GF-D8 (cell line): ENCODE measurements at places on chromosomes 13 and 19.

DNA sequence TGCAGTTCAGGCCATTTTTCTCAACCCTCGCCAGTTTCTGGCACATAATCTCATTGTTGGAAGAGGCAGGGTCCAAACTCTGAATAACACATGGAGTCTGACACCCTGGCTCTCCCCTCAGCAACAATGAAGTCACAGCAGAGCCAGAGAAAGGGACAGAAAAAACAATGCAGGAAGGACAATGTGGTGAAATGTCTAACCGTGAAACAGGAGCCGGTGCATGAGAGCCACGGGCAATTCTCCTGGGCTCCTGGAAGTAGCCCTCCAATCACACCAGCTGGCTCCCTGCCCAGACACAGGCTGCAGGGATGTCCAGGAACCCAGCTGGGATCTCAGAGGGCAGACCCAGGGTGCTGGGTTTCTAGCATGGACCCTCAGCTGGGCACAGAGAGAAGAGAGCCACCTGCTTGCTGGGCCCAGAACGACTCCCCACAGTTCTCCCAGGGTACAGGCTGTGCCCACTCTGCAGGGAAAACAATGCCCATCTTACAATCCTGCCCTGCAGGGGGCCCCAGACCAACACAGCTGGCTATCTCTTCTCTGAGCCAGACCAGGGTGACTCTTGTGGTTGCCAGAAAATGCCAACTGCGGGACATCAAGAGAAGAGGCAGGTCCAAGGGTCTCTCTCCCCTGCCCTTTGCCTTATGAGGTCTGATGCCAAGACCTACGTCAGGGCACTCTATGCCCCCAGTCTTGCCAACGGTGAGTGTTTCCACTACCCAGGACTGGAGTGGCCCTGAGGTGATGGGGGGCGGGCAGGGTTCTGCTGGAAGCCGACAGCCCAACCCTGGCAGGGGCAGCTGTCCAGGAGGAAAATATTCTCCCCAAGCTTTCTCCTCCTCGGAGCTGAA lies 64.5 kb downstream of the CEBPG start:
- no peak for DNase-seq

- no peak for DNase-seq
These were observed 242.4 kb downstream of the KCNRG start for GRCh38 chr13:50257646-50258045.

GRCh38 chr19:15433519-15434069 lies 14.8 kb upstream of the AKAP8L start:
- DNase-seq = no peak

DNA sequence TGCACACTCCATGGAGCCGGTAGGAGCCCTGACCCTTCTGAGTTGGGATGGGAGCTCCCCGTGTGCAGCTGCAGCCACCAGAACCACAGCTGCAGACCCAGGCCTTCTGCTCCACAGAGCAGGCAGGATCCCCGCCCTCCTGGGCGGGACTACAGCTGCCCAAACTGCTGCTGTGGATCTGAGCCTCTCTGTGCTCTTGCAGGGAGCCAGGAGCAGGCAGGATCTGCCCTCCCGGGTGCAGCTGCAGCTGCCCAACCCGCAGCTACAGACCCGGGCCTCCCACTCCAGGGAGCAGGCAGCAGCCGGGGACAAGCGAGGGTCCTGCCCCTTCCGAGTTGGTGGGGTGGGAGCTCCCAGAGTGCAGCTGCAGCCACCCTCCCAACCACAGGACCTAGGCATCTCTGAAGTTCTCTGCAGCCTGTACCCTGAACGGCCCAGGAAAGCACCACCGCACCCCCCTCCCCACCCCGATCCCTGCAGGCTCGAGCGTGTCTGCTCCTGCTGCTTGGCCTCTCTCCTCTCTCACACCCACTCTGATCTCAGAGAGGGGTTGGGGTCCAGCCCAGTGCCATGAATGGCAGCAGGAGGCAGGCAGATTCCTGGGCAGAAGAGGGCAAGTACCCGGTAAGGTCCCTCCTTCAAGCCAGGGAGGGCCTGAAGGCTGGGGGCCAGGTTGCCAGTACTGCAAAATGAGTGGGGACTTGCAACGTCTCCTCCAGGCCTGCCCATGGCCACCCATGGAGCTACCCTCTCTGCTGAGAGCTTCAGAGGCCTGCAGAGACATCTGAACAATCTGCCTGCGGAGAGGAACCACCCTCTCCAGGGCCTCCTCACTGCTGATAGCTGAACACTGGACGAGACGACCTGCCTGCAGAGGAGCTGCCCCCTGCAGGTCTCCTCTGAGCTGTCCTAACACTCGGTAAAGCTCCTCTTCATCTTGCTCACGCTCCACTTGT lies 16.4 kb upstream of the EMP3 start:
- no peak for DNase-seq

- no peak for DNase-seq
These were observed 42.5 kb upstream of the SCEL start for GRCh38 chr13:77492982-77493381.

GRCh38 chr13:109224033-109224432 lies 562.4 kb downstream of the IRS2 start:
- DNase-seq = no peak

DNA sequence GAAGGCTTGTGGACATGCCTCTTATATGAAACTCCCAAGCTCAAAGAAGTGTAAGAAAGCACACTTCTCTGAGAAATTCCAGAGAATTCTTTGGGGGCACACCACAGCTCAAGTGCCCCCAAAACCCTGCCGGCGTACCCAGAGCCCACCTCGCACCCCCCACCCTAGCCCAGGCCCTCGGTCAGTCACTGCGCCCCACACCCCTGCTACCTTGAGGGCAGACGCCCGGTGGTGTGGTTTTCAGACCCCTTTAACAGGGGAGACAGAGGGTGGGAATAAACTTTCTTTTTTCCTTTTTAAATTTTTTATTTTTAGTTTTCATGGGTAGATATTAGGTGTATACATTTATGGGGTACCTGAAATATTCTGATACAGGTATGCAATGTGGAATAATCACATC lies 29.5 kb downstream of the PEPD start:
- no peak for DNase-seq

DNA sequence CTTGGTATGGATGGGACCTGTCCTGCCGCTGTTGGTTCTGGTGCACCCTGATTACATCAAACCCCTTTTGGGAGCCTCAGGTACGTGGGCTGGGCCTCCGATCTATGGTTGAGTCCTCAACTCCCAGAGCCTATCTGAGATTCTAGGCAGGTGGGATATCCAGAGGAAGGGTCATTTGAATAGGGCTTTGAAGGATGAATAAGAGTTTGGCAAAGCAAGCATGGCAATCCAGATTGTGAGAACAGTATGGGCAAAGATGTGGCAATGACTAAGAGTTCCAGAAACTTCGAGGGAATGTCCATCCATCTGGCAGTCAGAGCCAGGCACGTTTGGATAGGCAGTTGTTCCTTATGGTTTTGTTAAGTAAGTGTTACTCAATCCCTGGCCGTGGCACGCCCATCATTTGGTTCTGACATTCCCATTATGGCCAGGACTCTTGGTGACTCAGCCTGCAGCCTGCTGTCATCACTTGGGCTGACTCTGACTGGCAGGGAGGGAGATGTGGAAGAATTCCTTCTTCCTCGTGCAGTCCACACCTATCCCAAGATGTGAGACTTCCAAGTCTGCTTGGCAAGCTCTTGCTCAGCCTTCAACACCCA lies 21.5 kb downstream of the CYP4F22 start:
- DNase-seq = no peak

DNA sequence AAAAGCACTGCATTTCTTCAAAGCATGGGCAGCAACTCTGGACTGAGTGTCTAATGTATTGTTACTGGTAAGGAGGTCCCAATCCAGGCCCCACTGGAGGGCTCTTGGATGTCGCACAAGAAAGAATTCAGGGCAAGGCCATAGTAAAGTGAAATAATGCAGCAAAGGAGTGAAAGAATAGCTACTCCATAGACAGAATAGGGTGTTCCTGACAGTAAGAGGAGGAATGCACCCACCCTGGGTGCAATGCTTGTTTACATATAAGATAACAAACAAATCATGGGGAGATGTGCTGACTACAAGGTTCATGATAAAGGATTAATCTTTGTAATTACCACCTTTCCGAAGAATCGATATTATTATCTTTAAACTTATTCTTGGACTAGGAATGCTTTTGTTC lies 58.8 kb upstream of the ABCC4 start:
- no peak for DNase-seq

DNA sequence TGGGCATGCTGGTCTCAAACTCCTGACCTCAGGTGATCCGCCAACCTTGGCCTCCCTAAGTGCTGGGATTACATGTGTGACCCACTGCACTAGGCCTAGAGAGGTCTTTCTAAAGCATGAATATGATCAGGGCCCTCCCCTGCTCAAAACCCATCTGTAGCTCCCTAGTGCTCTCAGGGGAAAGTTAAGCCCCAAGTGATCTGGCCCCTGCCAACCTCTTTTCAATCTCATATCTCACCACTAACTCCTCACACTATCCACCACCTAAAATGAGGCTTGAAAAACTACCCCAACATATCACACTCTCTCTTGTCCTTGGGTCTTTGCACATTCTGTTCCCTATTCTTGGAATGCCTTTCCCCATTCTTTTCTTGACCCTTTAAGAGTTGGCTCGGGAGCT lies 2.0 kb upstream of the DMWD start:
- DNase-seq = no peak
